HFF-Myc (cell line): ENCODE measurements at places on chromosomes 3 and 15.

GRCh38 chr15:49750553-49750952 is 129.7 kb downstream of the DTWD1 start:
- no peak for DNase-seq

- no peak for DNase-seq
These were observed 39.7 kb upstream of the ESYT3 start for GRCh38 chr3:138394686-138395085.

DNA sequence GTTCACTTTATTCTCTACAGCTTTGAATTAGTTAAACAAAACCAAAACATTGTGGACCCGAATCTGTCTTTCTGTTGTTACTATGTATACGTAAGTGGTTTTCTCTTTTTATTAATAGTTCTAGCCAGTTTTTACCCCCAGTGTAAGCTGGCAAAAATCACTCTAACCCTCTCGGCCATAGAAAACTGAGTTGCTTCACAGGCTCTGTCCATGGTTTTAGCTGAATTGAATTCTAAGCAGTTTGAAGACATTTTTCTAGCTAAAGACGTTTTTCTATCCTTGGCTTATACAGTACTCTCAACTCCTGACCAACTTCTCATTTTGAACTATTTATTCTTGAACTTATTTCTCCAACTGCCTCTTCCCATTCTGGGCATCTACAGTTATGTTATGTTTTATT is 62.9 kb downstream of the CDIN1 start:
- no peak for DNase-seq

DNA sequence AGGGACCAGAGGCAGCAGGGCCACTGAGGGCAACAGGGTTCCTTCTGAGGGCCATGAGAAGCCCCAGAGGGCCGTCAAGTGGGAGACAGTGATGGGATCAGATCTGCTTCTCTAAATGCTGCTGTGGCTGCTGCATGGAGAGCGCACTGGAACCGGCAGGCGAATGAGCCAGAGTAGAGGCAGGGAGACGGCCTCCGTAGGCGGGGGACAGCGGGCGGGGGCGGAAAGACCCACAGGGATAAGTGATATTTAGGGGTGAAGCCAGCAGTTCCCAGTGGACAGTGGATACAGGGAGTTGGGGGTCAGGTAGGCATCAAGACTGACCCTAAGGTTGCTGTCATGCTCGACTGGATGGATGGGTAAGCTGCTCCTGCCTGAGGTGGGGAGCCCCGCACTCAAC is 45.0 kb downstream of the GLDN start:
- no peak for DNase-seq

GRCh38 chr3:197854596-197855343 is 63.7 kb downstream of the LRCH3 start:
- peak; percentile 33 for DNase-seq

- no peak for DNase-seq
These were observed 4.9 kb upstream of the KY start for GRCh38 chr3:134655706-134656105.

- no peak for DNase-seq
These were observed 31.9 kb downstream of the CRTC3 start for GRCh38 chr15:90561344-90562244.
